ENCODE measurements at places on chromosomes 6 and 20.

DNA sequence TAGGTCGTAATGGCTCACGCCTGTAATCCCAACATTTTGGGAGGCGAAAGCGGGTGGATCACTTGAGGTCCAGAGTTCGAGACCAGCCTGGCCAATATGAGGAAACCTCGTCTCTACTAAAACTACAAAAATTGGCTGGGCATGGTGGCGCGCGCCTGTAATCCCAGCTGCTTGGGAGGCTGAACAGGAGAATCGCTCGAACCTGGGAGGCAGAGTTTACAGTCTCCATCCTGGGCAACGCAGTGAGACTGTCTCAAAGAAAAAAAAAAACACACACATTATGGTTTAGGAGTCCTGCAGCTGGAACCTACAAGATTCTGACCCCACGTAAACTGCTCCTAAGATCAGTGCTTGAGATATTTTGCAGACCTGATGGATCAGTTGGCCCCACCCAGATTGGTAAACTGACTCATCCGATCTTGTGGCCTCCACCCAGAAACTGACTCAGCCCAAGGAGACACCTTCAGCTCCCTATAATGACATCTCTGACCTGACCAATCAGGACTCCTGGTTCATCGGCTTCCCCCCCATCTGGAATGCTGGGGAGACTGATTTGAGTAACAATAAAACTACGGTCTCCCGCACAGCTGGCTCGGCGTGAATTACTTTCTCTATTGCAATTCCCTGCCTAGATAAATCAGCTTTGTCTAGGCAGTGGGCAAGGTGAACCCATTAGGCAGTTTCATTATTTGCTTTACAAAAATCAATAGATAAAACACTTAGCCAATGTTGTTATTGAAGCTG lies 96.2 kb upstream of the BTN3A2 start:
- DNase-seq, result peak; percentile 66

DNA sequence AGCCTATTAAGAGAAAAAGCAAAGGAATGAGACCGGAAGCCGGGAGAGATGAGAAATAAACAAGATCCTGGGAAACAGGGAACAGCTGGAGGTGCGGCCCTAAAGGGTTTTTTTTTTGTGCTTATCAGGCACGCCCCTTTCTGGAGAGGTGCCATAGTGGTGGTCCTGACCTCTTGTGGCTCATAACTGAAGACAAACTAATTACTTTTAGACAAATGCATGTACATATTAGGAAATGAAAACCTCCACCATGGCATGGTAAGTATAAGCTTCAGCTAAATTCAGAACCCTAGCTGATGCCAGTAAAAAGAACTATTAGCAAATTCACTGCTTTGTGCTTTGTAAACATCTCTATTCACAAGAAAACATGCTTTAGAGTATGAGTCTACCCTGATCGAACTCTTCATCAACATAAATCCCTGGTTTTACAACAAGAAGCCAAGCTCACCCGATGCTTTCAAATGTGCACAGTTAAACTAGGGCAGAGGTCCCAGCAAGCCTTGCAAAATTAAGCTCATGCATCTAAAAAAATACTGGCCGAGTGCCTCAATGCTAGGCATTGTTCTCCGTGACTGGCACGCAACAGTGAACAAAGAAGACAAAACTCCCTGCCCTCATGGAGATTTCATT lies 96.4 kb upstream of the MRPS10 start:
- no peak for DNase-seq

DNA sequence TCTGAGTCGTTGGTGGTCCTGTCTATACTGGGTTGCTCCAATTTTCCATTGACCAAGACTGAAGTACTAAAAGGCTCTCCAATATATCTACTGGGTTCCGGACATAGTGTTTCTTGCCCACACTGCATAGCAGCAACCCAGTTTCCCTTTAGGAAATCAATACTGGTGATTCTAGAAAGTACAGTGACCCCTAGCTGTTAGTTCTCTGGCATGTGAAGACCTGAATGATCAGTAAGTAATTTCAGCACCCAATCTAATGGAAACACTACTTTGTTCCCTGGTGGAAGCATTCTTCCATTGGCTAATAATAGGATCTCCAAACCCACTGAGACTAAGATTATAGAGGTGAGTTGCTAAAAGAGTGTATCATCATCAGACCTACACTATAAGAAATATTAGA lies 40.8 kb upstream of the STMND1 start:
- peak; percentile 10 for DNase-seq

- DNase-seq, result no peak
Measured at GRCh38 chr20:25019381-25020155, 27.0 kb upstream of the APMAP start.

GRCh38 chr6:157822245-157823000 lies 623 bp upstream of the SNX9 start:
- DNase-seq, result no peak

DNA sequence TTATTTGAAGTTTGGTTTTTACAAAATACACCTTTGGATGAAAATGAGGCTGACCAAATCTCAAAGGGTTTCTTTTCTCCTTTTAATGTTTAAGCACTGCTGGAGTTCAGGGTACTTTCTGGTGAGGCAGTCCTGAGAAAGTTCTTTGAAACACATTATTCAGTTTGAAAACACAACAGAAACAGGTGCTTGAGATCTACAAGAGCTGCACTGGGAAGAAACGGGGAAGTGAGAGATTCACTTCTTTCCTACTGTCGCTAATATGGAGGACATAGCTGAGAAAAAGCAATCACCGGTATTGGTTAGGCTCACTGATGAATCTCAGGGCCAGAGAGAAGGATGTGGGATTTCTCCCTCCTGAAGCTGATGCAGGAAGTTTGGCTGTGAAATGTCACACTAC lies 22.9 kb upstream of the TMEM170B start:
- no peak for DNase-seq

DNA sequence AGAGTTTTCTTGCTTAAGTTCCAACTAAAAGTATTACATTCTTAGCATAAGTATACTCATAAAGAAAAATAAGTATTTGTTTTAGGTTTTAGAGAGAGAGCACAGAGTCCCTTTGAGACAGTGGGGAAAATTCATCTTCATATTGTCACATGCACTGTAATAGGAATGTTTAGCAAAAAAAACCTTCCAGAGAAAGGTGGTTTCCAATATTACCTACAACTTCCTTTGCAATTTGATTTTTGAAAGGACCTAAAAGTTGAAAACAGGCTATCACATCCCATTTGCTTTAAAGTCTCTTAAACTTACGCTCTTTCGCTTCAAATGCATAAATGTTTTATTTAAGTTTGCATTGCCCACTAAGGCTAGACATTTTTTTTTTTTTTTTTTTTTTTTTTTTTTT lies 86.4 kb downstream of the OPRM1 start:
- no peak for DNase-seq

DNA sequence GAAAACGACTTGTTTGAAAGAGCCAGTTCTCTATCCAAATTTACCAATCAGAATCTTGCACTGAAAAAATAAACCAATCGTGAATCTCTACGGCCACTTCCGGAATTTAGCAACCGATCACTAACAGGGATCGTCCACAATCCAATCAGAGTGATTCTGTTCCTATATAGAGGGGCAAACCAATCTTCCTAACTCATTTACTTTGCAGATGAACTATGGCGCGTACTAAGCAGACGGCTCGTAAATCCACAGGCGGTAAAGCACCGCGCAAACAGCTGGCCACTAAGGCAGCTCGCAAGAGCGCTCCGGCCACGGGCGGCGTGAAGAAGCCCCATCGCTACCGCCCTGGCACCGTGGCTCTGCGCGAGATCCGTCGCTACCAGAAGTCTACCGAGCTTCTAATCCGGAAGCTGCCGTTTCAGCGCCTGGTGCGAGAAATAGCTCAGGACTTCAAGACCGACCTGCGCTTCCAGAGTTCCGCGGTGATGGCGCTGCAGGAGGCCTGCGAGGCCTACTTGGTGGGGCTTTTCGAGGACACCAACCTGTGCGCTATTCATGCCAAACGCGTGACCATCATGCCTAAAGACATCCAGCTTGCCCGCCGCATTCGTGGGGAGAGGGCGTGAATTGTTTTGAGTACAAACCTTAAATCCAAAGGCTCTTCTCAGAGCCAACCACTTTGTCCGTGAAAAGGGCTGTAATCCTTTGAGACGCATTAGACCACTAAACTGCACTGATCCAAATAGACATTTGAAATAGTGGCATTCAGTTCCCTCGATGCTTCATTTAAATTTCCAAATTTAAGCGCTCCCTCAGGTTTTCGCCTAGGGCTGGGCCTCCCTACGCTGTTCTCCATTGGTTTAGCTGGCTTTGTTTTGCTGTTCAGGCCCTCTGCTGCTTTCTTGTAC lies 138.0 kb downstream of the HFE start:
- peak; percentile 77 for DNase-seq

- DNase-seq, result no peak
Measured at GRCh38 chr20:36116807-36117441, 37.6 kb upstream of the EPB41L1 start.

DNA sequence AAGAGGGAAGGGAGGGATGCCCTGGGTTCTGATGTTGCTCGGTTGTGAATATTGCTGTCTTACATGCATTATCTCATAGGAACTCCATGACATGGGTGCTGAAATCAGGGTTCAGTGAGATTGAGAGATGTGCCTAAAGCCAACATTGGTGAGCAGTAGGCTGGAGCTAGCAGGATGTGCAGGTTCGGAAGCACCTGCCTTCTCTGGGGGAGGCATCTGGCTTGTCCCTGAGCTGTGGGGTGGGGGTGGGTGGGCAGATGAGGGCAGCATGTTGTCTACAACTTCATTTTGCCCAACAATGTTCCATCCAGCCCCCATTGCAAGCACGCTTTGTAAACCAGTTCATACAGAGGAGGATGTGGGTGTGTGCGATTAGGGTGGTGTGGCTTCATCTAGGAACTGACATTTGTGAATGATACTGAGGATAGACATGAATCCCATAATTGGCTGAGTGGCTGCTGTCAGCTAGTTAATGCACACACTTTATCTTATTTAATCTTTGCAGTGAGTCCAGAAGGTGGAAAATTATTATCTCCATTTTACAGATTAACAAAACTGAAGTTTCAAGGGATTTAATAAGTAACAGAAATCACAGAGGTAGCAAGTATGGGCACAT lies 119.4 kb downstream of the SYNDIG1 start:
- no peak for DNase-seq

DNA sequence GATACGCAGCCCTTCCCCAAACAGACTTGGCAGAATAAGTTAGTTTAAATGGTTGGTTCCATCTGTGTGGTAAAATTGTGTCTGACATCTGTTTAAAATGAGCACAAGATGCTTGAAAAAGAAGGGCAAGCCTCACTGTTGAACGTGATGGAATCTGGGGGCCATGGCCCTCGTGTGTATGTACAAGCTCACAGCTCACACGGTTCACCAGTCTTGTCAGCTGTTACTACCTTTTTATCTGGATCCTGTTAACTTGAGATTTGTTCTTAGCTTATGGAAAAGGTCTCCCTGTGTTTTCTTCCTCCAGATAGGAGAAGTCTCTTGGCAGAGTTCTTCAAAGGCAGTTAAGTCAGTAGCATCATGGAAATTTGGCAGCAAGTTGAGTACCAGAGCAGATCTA lies 270.6 kb downstream of the KHDC1L start:
- DNase-seq, result no peak

DNA sequence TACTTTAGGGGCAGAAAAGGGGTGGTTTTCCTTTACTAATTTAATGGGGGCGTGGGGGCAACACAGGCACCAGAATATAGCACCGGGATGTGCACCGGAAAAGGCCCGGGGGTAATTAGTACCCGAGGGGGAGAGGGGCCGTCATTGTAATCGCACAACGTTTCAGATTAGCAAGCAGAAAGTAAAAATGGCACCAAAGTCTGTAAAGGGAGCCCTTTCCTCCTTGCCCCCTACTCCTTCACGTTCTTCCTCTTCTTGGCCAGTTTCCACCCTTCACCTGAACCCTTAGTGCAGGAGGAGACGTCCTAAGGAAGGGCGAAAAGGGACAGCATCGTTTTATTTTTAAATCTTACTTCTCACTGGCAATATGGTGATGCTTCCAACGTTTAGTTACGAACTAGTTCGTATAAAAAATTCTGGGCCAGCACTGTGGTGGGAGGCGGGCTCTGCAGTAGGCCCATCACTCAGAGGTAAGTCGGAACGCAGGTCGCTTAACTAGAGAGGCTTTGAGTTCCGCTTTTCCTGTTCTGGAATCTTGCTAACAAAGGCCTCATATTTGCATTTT lies 742 bp upstream of the CEP85L start:
- DNase-seq, result peak; percentile 17

- no peak for DNase-seq
Measured at GRCh38 chr20:6104493-6105188, 18.2 kb downstream of the FERMT1 start.

GRCh38 chr20:56833427-56833826 lies 204.3 kb downstream of the TFAP2C start:
- DNase-seq, result no peak

Measured in H7 (cell line).